Hepatocyte (in vitro differentiated cells): ENCODE measurements at places on chromosomes 1 and 21. TPM values are rescaled to one million over a fixed set of nuclear protein-coding genes. Genes with fewer than 3 reads are reported as not detected.

DNA sequence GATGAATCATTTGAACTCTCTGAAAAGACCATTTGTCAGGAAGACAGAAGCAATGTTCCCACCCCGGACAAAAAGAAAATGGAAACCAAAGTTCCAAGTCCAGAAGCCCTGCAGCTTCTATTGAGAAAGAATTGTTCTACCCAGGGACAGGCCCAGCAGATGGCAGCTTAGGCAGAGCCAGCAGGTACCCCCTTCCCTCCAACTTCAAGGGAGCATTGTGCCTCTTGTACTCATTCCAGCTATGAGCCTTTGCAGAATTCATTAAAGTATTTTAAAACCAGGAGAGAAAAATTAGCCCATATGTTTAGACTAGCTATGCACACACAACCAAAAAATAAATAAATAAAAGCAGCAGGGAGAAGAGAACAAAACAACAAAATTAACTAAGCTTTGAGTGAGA is 85.2 kb upstream of the KCND3 start:
- no peak for DNase-seq

DNA sequence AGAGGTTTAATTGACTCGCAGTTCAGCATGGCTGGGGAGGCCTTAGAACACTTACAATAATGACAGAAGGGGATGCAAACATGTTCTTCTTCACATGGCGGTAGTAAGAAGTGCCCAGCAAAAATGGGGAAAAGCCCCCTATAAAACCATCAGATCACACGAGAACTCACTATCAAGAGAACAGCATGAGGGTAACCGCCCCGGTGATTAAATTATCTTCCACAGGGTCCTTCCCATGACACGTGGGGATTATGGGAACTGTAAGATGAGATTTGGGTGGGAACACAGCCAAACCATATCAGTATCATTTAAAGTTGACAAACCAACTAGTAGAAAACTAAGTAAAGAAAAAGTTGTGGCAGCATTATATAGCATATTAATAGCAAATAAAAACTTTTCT is 71.3 kb upstream of the DNAJC6 start:
- DNase-seq = no peak

The TGFBR3 gene
- 46.8 and 48.9 TPM in 2 replicates for polyA plus RNA-seq

The SLC45A1 gene
- polyA plus RNA-seq = 1.0 and 1.6 TPM in 2 replicates

The SIM2 gene
- polyA plus RNA-seq = 0.13 and 0.35 TPM in 2 replicates

DNA sequence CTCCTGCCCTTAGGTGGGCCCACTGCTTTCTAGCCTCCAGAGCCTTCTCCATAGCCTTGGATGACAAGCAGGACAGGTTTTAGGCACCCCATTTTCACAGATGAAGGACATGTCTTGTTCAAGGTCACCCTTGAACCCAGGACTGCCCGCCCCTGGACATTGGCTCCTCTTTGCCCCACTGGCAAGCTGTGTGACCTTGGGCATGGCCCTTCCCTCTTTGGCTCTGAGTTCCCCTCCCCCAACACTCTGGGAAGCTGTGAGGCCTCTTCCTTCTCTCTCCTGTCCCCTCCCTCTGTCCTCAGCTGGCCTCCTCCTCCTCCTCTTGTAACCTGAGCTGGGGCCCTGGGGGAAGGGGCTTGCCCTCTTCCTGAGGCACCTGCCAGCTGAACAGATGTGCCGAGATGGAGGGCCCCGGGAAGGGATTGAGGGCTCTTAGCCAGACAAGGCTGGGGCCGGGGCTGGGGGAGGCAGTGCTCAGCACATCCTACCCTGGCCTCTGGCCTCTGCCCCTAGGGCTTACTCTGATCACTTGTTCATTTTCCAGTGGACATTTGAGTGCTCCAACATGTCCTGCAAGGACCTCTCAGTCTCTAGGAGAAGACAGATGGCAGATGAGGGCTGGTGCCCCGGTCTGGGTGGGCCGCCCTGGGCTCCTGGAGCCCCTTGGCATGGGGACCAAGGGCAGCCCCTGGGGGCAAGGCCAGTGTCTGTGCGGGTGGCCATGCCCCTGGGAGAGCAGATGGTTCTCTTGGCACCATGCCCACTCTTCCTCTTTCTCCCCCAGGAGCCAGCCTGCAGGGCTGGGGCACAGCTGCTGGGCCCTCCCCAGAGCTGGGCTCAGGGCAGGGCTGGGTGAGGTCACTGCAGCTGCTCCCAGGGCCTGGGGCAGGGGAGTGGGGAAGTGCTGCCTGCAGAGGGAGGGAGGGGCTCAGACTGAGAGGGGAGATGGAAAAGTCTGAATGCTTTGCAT is 10.7 kb downstream of the FOXO6 start:
- DNase-seq = no peak

The DEPDC1 gene
- 2.1 and 2.9 TPM in 2 replicates for polyA plus RNA-seq

The OR6K3 gene
- polyA plus RNA-seq = not detected in 2 replicates

- peak; percentile 45 for DNase-seq
These were observed 24.9 kb upstream of the FMO2 start for GRCh38 chr1:171160211-171160610.

- peak; percentile 4 for DNase-seq
These were observed 641 bp upstream of the KCNK2 start for GRCh38 chr1:215081661-215082531.

DNA sequence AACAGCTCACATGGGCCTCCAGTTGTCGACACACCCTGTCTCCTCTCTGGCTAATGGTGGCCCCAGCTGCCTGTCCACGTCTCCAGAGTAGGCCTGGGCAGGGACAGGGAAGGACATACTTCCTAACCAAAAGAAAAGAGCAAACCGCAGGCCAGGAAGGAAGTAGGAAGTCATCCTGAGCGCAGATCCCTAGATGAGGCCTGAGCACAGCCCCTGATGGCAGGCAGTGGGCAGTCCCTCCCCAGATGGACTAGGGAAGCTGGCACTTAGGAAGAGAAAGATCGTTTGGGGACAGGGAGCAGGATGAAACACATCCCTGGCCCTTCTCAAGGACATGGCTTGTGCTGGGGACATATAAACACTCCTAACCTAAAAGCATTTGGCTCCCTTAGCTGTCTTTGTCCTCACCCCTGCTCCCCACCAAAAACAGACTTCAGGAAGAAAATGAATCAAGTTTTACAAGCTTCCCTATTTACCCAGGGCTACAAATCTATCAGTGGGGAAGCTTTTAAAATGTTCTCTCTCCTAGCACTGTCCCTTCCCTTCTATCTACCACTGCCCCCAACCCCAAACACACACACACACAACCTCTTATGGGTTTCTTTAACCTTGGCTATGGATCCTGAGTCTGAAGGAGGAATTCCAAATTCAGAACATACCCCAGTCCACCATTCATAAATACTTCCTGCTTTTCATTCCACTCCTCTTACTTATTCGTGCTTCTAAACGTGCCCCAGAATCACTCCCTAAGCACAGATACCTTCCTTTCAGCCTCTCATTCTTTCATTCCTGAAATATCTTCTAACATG is 21.1 kb downstream of the SSBP3 start:
- no peak for DNase-seq

GRCh38 chr1:20485527-20486456 is at the start of gene CAMK2N1:
Gene CAMK2N1, minus strand, starts transcription at chr1:20486210. Its CDS starts 831 bp downstream, at chr1:20485379.
- DNase-seq = peak; percentile 91

The OPRD1 gene
- 0.08 and 0.12 TPM in 2 replicates for polyA plus RNA-seq
